ENCODE measurements at places on chromosomes 3 and 15.

DNA sequence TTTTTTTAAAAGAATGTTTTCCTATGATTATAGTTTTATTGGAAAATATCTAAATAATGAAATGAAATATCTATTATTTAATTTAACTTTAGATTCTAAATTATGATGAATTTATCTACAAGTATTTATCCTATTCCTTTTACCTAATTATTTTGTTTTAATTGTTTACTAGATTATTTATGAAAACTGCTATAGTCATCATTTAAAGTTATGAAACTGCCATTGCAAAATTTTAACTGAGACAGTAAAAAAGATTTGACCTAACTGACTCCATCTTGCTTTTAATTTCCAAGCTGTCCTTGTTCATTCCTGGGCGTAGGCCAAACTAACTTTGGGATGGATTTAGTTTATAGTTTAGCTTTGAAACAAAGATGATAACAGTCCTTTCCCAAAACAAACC, 25.9 kb upstream of the FAM3D start:
- DNase-seq: no peak

GRCh38 chr15:28456476-28457395, 76.0 kb downstream of the GOLGA8G start:
- no peak for DNase-seq

GRCh38 chr3:152823781-152824180, 11.2 kb upstream of the P2RY1 start:
- peak; percentile 24 for DNase-seq

GRCh38 chr3:102290241-102290640, 144.6 kb upstream of the ZPLD1 start:
- DNase-seq: no peak

DNA sequence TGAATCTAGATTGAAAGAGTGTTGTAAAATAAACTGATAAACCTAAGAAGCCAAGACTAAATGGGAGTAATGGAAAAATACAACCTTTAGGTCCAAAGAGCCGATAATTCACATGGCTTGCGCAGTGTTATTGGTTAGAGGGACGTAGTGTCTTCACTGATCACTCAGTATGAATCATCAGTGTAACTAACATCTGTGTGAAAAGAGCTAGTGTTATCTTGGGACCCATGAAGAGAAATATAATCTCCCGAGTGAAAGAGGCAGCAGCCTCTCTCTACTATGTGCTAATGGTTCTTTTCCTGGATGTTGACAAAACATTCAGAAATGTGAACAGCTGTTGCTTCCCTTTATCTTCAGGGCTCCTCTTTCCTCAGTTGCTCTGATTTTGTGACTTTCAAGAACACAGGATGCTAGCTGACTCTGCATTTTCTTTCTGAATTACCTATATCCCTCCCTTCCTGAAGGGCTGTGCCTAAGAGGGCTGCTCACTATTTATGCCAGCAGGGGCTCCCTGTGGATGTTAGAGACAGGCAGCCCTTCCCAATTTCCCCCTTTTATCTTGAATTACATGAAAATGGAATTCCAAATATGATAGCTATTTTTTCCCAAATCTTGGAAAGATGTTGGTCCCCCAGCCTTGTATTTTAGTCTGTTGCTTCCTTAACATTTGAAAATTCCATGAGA, 128.8 kb downstream of the GRM7 start:
- DNase-seq: no peak

DNA sequence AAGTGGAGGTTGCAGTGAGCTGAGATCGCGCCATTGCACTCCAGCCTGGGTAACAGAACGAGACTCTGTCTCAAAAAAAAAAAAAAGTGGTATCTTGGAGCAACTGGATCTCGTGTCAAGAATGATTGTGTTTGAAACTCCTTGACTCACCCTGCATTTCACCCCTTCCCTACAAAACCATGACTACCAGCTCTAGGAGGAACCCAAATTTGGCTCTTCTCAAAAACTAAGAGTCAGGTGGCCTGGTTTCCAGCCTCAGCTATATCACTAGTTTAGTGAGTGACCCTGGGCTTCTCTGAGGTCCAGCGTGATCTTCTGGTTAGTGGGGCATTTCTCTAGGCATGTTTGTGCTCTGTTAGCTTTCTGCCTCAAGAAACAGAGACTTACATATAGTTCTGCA, 222.1 kb downstream of the FAM43A start:
- no peak for DNase-seq

DNA sequence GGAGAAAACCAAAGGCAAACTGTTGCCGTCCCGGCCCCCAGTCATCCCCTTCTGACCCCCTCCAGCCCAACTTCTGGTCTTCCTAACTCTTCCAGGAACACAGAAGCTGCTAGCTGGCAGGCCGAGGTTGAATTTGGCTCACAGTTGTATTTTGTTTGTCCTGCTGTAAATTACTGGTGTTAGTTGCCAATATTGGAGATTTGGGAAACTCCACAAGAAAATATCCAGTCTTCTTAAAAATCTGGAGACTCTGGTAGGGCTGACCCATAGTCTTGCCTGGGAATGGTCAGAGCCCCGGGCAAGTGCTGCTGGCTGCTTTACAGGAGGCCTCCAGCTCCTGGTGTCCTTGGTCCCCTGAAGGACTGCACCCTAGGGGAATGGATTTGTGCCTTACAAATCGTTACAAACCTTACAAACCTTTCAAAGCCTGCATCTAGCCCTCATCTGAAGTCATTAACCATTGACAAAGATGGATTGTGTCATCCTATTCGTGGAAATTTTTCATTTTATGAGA, 112.0 kb upstream of the MCTP2 start:
- DNase-seq: no peak

DNA sequence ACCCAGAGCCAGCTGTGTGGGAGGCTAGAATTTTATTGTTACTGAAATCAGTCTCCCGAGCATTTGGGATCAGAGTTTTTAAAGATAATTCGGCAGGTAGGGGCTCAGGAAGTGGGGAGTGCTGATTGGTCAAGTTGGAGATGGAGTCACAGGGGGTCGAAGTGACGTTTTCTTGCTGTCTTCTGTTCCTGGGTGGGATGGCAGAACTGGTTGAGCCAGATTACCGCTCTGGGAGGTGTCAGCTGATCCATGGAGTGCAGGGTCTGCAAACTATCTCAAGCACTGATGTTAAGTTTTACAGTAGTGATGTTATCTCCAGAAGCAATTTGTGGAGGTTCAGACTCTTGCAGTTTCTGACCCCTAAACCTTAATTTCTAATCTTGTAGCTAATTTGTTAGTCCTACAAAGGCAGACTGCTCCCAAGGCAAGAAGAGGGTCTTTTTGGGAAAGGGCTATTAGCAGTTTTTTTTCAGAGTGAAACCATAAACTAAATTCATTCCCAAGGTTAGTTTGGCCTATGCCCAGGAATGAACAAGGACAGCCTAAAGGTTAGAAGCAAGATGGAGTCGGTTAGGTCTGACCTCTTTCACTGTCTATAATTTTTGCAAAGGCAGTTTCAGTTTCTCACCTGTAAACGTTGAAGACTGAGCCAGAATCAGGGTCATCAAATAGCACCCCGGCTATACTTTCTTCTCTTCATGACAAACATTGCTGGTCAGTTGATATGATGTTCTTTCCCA, 28.2 kb downstream of the FLNB start:
- no peak for DNase-seq

GRCh38 chr3:10169000-10169496, 4.3 kb downstream of the IRAK2 start:
- no peak for DNase-seq

- no peak for DNase-seq
Measured at GRCh38 chr3:186669378-186670084, 3.7 kb downstream of the HRG start.

- DNase-seq: no peak
Measured at GRCh38 chr3:50184242-50184978, 7.0 kb upstream of the GNAT1 start.

DNA sequence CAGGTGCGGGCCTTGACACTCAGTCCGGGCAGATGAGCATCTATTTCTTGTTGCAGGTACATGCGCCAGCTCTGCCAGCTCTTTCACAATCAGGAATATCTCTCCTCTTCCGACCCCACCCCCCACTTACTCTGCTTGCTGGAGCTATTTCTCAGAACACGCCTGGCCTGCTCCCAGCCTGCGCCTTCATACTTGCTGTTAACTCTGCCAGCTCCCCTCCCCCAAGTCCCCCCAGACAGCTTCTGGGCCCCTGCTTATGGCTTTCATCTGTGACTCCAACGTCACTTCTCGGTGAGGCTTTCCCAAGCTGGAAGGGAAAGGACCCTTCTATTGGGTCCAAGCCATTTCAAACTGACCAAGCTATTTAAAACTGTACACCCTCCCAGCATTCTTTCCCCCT, 15.2 kb downstream of the MAGEF1 start:
- peak; percentile 59 for DNase-seq

GRCh38 chr3:148797795-148798194, 29.8 kb upstream of the CPB1 start:
- DNase-seq: no peak

GRCh38 chr15:62612771-62613170, 429.8 kb upstream of the TPM1 start:
- DNase-seq: no peak
